ENCODE measurements at places on chromosomes 3 and 15.

GRCh38 chr15:68304589-68305337 is 27.2 kb downstream of the FEM1B start:
- no peak for DNase-seq

GRCh38 chr3:143298380-143298779 is 178.8 kb downstream of the CHST2 start:
- DNase-seq, result no peak

GRCh38 chr15:68751622-68752021 is 69.1 kb downstream of the ANP32A start:
- DNase-seq, result no peak

DNA sequence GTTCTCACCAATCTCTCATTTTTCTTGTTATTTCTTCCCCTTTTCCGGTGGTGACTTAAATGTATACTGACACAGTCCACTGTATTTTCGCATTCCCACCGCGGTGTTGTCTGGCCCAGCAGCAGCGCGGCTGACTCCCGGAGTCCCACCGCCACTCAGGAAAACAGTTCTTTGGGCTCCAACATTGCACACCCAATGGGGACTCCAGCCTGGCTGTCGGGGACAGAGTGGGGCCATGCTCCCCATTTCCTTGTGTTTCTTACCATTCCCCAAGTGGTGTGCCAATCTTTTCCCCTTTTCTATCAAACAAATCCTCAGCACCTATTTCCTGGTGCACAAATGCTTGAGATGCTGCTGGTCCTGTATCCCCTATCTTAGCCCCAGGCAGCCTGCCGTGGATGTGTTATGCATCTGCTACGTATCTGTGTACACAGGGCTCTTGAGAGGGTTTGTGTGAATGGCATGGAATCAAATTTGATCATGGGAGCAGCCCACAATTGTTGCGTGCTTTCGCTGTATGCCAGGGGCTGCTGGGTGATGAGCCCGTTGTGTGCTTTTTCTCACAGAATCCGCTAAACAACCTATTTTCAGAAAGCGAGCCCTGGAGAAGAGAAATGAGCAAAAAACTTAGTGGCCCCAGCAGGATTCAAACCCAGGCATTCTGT is 219.1 kb upstream of the RGMA start:
- DNase-seq, result no peak

DNA sequence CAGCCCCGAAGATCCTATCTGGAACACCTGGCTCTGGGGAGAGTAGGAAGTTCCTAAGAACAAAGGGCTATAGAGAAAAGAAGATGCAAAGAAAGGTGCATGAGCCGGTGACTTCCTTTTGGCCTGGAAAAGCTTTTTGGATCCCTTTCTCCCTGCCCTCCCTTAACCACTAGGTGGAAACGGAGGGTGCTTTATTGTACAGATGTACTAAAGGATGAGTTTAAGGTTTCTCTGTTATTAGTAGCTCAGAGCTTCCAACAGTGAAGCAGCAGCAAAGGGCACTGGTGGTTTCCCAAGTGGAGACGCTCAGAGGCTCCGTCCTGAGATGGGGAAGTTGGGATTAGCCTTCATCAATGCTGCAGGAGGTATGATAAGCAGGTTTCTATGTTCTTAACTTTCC is 5.9 kb upstream of the ADGRG7 start:
- DNase-seq, result no peak

DNA sequence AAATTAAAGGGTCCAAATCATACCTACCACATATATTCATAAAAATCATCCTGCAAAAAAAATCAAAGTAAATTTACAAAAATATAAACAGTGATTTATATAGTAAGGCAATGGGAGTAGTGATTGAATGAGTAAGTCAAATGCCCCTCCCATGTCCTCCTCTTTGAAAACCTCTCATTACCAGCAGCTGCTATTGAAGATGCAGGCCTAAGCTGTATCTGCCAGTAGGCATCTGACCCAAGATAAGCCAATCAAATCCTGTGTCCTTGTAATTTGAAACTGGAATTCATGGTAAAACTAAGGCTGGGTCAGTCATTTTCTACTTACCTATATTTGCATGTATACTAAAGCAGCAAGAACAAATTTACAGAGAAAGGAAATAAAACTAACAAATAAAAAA is 60.4 kb upstream of the POU1F1 start:
- DNase-seq, result no peak

GRCh38 chr3:31075876-31076275 is 181.4 kb upstream of the GADL1 start:
- DNase-seq, result no peak

- no peak for DNase-seq
These were observed 63.6 kb downstream of the PROS1 start for GRCh38 chr3:93910097-93910496.

GRCh38 chr3:17322106-17322793 is 420.2 kb downstream of the TBC1D5 start:
- DNase-seq, result no peak

- no peak for DNase-seq
These were observed 73.3 kb upstream of the UBE2E2 start for GRCh38 chr3:23129817-23130216.

DNA sequence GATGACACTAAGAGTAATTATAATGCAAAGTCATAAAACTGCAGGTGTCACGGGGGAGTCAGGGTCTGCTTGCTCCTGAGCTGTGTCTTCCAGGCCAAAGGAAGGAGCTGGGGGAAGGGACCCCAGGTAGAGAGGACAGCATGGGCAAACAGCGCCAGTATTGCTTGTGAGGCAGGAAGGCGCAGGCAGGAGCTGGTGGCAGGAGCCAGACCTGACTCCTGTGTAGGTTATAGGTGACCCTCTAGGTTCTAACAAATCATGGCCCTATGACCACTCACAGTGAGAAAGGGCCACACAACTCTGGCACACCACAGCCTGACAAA is 1.9 kb downstream of the CISH start:
- no peak for DNase-seq

DNA sequence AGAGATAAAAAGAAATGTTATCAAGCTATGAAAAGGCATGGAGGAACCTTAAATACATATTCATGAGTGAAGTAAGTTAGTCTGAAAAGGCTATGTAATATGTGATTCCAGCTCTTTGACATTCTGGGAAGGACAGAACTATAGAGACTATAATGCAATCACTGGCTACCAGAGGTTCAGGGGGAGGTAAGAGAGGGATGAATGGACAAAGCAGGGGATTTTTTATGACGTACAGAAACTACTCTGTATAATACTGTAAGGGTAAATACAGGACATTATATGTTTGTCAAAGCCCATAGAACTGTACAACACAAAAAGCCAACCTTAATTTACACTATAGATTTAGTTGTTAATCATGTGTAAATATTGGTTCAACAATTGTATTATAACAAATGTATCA is 46.1 kb downstream of the MCTP2 start:
- no peak for DNase-seq

- no peak for DNase-seq
These were observed 146.3 kb downstream of the P3H2 start for GRCh38 chr3:189974359-189974758.

- no peak for DNase-seq
These were observed 46.5 kb downstream of the NMD3 start for GRCh38 chr3:161267646-161268045.

DNA sequence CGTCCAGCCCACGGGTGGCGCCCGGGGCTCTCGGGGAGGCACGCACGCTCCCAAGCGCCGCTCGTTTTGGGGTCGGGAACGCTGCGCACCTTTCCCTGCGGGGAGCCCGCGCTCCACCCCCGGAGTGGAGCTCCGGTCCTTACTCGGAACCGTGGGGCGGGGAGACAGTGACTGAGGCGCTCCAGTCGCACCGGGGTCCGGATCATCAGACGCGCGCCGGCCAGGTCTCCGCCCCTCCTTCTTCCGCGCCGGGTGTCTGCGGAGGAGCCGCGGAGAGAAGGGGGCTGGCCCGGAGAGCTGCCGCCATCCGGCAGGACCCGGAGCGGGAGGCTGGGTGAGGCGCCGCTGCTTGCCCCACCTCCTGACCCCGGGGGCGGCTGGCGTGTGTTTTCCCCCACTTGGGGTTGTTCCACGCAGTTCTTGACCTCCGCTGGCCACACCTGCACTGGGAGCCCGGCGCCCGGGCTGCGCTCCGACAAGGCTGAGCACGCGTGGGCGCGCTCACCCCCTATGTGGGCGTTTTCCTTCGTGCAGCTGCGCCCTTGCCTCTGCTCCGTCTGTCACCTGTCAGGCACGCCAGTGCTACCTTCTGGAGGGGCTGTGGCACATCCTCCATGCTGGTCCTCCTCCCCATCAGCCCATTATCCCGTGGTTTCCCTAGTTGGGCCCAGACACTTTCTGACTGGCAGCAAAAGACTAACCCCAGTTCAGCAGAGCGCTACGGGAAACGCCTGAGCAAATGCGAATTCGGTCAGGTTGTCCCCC is at the start of gene MCF2L2:
MCF2L2 (minus strand) TSS at position 173 of the 765 bp plus-strand sequence. CDS start 642 bp downstream, outside the sequence.
- DNase-seq, result peak; percentile 63

- DNase-seq, result no peak
These were observed 279.3 kb upstream of the C2CD4B start for GRCh38 chr15:62444104-62445022.

GRCh38 chr15:31265871-31266711 is 60.5 kb upstream of the KLF13 start:
- DNase-seq, result peak; percentile 37

- no peak for DNase-seq
These were observed 48.0 kb upstream of the TBL1XR1 start for GRCh38 chr3:177245250-177245649.

GRCh38 chr3:128784232-128784631 is 58.2 kb downstream of the RAB7A start:
- DNase-seq, result peak; percentile 26

DNA sequence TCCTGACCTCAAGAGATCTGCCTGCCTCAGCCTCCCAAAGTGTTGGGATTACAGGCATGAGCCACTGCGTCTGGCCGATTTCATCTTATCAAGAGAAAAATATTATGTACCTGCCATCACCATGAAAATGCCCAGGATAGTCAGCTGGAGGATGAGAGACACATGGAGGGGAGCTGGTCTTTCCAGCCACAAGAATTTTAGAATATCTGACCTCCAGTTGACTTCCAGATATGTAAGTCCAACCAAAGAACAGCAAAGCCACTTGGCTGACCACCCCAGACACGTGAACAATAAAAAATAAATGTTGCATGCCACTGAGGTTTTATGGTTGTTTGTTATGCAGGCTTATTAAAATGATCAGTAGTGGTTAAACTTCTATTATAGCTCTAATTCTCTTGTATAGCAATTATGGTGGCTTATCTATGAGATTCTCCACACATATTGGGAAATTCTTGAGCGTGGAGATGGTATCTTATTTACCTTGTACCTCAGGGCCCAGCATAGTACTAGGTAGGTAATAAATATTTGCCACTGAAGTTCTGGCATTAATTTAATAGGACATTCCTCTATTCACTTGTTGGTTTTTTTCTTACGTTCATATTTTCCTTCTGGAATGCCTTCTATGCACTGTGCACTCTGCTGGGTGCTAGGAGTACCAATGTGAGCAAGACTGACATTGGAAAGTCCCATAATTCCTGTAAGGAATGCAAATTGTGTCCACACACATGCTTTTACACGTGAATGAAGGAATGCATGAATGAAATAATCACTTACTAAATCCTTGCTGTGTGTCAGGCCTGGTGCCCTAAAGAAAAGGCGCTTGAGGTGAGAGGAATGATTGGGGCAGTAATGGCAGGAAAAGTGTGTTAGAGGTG is 77.6 kb downstream of the EDEM1 start:
- DNase-seq, result no peak

GRCh38 chr3:126912027-126912422 is 70.9 kb upstream of the PLXNA1 start:
- DNase-seq, result no peak

- no peak for DNase-seq
These were observed 276.5 kb downstream of the TBL1XR1 start for GRCh38 chr3:176920766-176921160.

GRCh38 chr3:45227071-45227820 is 1.2 kb upstream of the TMEM158 start:
- DNase-seq, result no peak

DNA sequence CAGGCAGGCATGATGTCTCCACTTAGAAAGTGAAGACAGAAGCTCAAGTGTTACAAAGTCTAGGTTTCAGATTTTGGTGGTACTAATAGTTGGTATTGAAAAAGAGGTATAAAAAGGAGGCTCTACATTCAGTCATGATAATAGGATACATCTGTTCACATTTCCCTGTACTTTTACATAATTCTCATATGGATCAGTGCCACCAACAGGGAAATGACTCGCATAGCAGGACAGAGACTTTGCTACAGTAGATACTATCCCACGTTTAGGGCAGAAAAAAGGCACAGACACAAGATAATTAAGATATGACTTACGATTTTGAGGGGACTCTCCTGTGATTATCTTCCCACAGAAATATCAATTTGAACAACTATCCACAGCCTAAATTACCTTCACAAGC is 1062.9 kb upstream of the EPHA6 start:
- no peak for DNase-seq

GRCh38 chr15:58307313-58307961 is 124.4 kb upstream of the LIPC start:
- DNase-seq, result no peak

DNA sequence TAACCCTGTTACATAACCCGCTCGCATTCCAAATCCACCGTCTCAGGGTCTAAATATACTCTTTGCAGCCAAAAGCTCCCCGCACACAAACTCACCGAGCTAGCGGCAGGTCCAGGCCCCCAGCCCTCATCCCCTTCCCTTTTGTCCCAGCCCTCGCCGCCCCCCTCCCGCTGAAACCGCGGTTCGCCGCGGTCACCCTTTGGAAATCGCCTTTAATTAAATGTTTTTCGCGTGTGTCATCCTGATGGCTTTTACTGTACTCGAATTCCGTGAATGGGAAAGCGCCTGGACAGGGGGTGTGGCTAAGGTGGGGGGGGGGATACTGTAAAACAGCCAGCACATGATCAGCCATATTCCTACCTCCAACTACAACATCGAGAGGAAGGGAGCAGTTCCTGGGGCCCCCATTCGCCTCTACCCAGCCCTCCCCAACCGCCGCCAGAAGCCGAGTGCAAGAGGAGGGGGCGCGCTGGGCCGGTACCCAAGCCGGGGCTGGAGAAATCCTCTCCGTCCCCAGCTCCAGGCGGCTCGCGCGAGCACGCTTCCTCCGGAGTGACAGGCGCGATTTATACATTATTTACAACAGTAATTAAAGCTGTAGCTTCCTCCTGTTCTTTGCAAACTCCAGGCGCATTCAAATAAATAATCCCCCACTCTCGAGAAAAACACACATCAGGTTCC is 1.7 kb downstream of the RORA start:
- no peak for DNase-seq

DNA sequence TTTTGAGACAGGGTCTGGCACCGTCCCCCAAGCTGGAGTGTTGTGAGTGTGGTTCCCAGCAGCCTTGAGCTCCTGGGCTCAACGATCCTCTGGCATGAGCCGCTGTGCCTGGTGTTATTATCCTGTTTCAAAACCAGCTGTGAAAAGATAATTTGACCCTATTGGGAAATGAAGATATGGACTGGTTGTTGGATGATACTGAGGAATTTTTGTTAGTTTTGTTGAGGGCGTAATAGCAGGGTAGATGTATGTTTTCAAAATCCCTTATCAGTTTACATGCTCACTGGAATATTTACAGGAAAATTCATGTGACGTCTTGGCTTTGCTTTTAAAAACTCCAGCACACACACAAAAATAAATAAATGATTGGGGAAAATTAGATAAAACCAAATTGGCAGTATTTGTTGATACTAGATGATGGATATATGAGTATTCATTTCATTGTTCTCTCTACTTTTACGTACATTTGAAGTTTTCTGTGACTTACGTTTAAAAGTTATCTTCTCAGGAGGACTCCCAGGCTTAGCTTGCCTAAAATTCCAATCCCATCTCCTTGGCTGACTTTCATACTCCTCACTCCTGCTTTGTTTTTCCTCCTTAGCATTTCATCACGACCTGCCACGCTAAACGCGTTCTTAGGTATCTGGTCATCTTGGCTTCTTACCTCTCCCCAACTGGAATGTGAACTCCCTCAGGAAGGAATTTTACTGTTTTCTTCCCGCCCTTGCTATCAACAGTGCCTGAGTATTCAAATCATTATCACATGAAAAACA is 56.8 kb upstream of the TFRC start:
- no peak for DNase-seq

Data from T-helper 9 cell (primary cell).